ENCODE measurements at places on chromosomes 7 and 10.

- DNase-seq: no peak
Measured at GRCh38 chr10:119714484-119714816, 11.4 kb upstream of the INPP5F start.

- DNase-seq: no peak
Measured at GRCh38 chr10:132933308-132934042, 8.9 kb downstream of the CFAP46 start.

DNA sequence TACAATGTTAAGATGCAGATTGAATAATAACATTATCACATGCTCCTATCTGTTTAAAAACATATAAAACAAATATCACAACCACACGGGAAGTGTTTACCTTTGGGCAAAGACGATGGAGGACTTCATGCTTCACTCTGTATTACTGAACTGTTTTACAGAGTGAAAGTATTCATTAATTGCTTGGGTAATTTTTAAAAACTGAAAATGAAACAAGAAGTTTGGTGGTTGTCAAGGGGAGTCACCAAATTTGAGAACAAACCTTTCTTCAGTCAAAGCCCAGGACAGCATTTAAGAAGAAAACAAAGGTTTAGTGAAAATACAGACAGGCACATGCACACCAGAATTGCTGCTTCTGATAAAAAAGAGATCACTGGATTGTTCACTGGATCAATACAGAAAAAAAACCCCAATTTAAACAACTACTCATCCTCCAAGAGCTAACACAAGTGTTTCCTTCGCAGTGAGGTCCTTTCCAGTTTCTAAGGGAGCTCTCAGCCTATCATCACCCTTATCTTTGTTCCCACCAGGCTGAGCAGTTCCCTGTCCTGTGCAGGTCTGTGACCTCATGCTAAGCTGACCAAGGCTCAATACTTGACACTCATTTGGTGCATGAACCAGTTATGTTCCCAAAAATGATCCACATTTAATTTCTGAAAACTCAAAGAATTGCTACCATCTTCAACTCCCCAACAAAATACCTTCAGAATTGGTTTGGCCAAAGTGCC lies 8.8 kb downstream of the PARP12 start:
- DNase-seq: no peak

DNA sequence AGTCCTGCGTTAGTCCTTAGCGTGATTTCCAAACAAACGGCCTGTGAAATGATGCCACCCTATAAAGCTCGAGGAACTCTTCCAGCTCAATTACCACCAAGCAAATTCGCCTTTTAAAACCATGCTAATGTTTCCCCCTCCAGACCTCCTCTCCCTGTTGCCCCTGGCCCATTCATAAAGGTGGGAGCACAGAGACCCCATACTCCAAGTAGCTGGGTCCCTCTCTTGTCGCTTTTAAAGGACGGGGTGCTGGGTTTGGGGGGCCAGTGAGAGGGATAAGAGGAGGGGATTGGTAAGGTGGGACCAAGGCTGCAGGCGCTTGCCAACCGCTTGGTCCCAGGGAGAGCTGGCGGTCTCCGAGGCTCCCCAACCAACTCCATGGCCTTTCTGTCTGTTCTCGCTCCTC lies 1.2 kb downstream of the HMX2 start:
- DNase-seq: no peak

GRCh38 chr7:28556025-28556424 lies 143.7 kb downstream of the CREB5 start:
- DNase-seq: no peak

DNA sequence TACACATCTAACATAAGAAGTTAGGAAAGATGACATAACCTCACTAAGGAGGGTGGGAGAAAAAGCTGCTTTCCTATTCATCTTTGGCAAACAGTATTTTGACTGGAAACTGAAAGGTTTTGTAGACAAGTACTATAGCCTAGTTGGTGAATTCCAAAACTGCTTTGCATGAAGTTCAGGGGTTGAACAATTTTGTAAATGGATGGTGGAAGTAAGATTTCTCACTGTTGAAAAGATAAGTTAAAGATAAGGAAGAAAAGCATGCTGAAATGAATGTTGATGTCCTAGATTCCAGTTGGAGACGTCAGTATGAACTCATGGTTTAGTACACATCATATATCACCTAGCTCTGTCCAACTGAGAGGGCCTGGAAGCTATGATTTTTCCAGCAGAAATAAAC lies 159.1 kb upstream of the FEZF1 start:
- DNase-seq: no peak

GRCh38 chr10:5629303-5630111 lies 36.9 kb downstream of the ASB13 start:
- peak; percentile 84 for DNase-seq

DNA sequence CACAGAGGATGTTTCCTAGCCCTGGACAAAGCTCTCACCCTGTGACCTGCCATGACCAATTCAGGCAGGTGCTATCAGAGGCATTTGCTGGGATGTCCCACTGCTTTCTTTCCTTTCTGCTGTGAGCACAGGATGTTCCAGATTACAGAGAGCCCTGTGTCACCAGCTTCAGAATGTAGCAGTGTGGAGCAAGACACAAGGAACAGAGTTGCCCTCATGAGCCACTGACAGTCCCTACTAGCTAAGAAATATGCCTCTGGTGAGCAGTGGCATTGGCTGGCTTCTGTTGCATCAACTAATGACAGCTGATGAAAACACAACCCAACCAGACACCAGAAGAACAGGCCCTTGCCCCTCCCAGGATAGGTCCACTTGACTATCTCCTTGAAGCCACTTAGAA lies 337.2 kb downstream of the TNS3 start:
- DNase-seq: no peak

GRCh38 chr7:7895754-7896153 lies 72.8 kb upstream of the GLCCI1 start:
- no peak for DNase-seq

GRCh38 chr10:3955493-3955892 lies 170.5 kb upstream of the KLF6 start:
- DNase-seq: no peak

GRCh38 chr10:114631666-114632417 lies 26.2 kb downstream of the ABLIM1 start:
- no peak for DNase-seq

- DNase-seq: no peak
Measured at GRCh38 chr7:25918731-25919130, 233.3 kb upstream of the NFE2L3 start.

GRCh38 chr10:72035252-72035887 lies 53.0 kb downstream of the SPOCK2 start:
- no peak for DNase-seq

- no peak for DNase-seq
Measured at GRCh38 chr7:151101621-151102396, 15.5 kb downstream of the AGAP3 start.

DNA sequence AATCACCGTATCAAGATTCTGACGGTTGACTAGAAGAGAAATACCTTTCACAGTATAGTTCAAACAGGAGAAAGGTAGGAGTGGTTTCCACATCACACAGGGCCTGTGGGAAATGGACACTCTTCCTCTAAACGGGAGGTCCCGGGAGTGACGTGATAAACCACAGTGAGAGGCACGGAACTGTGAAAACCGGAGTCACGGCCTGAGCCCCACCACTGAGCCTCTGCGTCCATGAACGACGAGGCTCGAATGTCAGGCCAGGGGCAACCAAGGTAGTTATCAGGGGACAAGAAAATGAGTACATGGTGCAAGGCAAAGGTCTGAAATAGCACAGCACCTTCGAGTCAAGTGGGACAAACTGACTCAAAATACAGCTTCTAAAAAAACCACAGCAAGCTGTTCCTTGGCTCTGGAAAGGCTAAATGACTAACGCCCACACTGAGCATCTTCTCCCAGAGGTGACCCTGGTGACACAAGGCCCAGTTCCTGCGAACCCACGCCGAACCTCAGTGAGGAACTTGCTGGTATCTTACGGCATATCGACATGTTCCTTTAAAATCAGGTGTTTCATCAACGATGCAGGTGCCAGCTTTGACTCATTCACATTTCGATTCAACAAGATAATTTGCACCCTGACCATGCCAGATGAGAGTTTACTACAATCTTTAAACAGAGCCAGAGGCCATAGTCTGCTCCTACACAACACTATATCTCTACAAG lies 99.3 kb downstream of the DIP2C start:
- no peak for DNase-seq

DNA sequence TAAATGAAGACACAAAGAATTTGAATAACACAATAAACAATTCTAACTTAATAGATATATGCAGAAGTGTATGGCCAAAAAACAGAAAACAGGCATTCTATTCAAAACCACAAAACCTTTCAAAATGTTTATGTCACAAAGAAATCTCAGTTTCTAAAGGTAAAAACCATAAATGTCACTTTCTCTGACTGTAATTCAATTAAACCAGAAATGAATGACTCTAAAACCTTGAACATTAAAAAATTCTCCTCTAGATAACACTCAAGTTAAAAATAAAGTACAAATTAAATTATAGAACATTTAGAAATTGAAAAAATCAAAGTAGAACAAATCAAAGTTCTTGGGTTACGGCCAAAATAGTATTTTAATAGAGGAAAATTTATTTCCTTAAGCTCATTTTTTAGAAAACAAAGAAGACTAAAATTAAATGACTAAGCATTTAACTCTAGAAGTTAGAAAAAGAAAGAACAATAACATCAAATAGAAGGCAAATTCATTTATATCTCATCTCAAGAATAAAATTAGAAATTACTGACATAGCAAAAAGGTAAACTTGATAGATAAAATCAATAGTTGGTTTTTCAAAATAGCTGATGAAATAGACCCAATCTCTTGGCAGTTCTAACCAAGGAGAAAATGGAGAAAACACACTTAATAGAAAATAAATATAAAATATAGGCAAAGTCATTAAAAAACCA lies 198.8 kb downstream of the TEX36 start:
- no peak for DNase-seq

DNA sequence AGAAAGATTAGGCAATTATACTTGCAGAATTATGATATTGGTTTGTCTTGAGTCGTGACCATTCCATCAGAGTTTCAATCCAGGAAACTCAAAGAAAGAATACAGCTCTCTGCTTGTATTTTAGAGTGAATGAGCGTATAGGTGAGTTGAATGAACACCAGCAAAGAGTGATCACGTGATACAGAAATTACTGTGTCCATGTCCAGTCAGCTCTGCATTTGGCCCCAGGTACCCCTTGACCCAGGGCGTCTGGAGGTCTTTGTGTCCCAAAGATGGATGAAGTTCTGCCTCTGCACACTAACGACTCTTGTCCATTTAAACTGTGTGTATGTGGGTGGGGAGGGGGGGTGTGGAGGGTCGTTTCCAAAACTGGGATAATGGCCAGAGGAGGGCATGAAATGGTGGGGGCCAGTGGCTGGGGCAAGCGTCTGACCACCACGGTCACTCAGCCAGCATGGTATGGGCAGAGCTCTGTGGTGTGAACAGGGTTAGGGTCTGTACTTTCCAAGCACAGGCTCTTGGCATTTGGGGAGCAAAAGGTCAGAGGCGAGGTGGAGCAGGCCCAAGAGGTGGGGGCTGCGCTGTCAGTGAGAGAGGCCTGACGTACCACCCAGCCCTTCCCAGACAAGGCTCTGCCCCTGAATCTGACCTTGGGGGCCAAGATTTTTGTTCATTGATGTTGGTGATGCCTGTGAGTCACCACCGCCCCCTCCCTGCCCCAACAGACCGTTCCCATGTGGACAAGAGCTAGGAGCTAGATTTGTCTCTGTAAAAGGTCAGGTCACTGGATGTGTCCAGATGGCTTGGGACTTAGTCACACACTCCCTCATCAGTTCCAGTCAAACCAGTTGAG lies 1.4 kb downstream of the PTPRE start:
- no peak for DNase-seq

GRCh38 chr7:23247046-23247602 lies 549 bp downstream of the GPNMB start:
- no peak for DNase-seq

DNA sequence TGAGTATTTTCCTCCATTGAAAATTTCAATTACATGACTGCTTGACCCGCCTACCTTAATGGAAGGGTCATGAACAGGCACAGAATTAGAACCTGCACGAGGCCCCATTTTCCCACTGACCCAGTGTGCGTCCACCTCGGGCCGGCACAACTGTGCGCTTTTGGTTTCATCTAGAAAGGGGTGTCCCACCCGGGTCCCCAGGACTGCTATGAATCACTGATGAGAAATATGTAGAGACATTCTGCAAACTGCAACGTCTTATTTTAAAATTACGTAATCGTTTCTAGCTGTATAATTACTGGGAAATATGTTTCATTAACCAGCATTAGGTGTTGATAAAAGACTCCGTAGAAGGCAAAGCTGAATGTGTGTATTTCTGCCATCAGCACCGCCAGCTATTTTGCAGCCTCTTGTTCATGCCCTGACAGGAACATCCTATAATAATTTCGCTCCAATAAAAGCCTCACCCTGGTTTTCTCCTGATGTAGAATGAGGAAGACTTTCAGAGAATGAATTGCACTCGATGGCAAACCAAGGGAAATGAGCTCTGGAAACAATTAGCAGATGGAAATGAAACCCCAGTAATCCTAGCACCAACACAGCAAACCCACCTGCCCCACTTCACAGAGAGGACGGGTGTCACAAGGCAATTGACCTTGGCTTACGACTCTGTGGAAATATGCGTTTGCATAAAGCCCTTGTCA lies 562.1 kb downstream of the DNAJB6 start:
- DNase-seq: no peak

GRCh38 chr10:128894641-128895040 lies 572.4 kb upstream of the MGMT start:
- DNase-seq: no peak

DNA sequence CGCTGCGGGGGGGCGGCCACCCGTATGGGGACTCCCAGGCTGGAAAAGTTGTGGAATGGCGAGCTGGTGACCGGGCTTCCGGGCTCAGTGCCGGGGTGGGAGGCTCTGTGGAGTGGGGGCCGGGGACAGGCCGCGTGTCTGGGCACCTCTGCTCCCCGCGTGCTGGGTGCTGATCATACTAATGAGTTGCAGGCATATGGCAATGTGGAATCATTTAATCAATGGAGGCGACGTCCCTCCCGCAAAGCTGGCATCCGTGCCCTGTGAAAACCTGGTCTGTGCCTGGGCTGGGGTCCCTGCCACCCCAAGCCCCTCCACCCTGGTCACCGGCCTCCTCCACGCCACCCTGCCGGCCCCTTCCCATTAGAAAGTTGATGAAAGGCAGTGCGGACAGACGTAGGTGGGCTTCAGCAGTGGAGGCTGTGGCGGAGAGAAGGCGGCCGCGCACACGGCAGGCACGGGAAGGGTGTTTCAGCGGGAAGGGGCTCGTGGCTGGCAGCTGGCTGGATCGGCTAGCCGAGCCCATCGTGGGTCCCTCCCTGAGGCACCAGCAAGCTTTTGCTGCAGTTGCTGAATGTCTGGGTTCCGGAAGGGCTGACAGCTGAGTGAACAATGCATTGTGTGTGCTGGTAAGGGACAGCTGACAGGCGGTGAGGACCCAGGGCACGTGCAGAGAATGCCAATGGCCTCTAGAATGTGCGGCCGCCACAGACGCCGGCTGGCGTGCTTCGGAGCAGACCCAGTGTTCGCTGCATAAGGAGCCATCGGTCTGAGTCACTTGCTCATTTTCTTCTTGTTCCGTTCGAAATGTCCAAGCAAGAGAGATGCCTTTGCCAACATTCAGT lies 1.5 kb downstream of the ADGRA1 start:
- DNase-seq: no peak

- no peak for DNase-seq
Measured at GRCh38 chr7:26311798-26312197, 20.1 kb downstream of the SNX10 start.

GRCh38 chr7:129258649-129259389 lies 34.0 kb downstream of the AHCYL2 start:
- DNase-seq: peak; percentile 30
